ENCODE measurements at places on chromosomes 12 and 14.

GRCh38 chr12:104402630-104403029 is 54.1 kb upstream of the CHST11 start:
- no peak for DNase-seq

GRCh38 chr12:72523754-72524153 is 251.6 kb downstream of the TRHDE start:
- DNase-seq, result no peak

DNA sequence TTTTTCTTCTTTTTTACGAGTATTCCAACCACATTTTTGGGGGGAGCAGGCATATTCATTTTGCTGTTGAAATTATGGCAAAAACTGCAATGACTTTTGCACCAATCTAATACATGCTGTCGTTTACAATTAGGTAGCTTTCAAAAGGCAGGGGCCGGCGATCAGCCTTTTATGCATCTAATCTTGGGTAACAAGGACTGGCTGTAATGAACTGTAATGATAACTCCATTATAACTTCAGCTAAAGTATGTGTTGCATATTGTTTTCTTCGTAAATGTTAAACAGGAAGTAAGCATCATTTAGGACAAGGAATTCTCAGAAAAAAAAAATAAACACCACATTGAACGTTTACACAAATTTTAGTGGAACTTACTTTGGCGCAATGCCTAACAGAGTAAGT is 30.3 kb upstream of the KLRF1 start:
- DNase-seq, result no peak

DNA sequence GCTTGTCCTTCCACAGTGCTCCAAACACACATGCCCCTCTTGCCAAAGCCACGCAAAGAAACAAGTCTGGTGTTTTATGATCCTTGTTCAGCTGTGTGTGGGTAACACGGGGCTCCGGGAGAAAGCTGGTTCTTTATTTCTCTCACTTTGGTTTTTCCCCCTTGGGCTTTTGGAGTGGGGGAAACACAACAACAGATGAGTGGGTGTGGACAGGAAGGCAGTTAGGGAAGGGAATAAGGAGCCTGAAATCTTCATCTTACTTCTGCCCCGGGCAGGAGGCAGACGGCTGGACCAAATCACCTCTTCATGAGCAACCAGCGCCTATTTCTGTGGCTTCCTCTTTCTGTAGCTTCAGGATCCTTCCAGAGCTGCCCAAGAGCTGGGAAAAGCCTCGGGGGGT is 218.5 kb downstream of the PHETA1 start:
- no peak for DNase-seq

GRCh38 chr12:98256830-98257229 is 258.6 kb upstream of the TMPO start:
- DNase-seq, result no peak

DNA sequence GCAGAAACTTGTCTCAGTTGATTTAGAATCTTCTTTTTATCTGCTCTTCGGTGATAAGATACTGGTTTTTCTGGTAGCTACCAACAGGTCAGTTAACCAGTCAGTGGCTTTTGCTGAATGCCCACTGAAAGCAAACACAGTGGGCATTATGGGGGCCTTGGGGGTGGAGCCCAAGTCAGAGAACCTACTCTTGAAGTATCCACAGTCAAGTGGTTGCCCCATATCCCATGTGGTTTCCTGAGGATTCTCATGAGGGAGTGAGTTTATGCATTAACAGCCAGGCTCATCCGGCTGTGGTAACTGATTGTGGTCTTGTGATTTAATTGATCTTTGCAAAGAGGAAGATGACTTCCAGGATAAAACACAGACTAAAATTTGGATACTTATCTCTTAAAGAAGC is 83.7 kb downstream of the ST8SIA1 start:
- no peak for DNase-seq

Data from KG1 (cell line).